ENCODE measurements at places on chromosomes 1 and 21. TPM values are rescaled to one million over a fixed set of nuclear protein-coding genes. Genes with fewer than 3 reads are reported as not detected.
A peak's percentile ranks its signal among the peaks of the same experiment; 100 is the strongest.

Gene LHX8
- total RNA-seq: not detected

Gene TNFRSF9
- 0.31 TPM for total RNA-seq

Gene LCE3A
- not detected for total RNA-seq

Gene OR6N1
- not detected for total RNA-seq

GRCh38 chr1:6612641-6613360 lies 730 bp upstream of the PHF13 start:
- ATAC-seq: peak; percentile 78

DNA sequence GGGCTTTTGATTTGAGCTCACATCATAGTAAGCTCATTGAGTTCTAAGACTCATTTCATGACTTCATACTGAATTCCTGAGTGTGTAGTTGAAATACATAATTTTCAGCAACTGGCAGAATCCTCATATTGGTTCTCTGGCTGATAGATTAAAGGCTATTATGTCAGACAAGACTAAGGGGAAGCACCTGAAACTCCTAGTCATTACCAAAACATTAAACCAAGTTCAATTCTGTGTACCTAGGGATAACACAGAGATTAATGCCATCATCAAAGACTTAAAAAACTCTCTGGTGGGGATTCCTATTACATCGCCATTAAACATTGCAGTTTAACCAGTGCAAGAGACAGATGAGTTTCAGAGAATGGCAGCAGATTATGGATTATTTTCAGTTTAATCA lies 339.1 kb downstream of the PTPRC start:
- ATAC-seq: no peak
